ENCODE measurements at places on chromosomes 1 and 21. TPM values are rescaled to one million over a fixed set of nuclear protein-coding genes. Genes with fewer than 3 reads are reported as not detected.

RXFP4 gene
- total RNA-seq = not detected

INAVA gene
- total RNA-seq = 0.09 TPM

FGR gene
- 1.8 TPM for total RNA-seq

SLC30A1 gene
- total RNA-seq = 16.5 TPM

ADAM30 gene
- not detected for total RNA-seq

RGS2 gene
- total RNA-seq = 9.4 TPM

GRCh38 chr1:191508239-191508638, 650.0 kb upstream of the RGS18 start:
- DNase-seq = no peak

DNA sequence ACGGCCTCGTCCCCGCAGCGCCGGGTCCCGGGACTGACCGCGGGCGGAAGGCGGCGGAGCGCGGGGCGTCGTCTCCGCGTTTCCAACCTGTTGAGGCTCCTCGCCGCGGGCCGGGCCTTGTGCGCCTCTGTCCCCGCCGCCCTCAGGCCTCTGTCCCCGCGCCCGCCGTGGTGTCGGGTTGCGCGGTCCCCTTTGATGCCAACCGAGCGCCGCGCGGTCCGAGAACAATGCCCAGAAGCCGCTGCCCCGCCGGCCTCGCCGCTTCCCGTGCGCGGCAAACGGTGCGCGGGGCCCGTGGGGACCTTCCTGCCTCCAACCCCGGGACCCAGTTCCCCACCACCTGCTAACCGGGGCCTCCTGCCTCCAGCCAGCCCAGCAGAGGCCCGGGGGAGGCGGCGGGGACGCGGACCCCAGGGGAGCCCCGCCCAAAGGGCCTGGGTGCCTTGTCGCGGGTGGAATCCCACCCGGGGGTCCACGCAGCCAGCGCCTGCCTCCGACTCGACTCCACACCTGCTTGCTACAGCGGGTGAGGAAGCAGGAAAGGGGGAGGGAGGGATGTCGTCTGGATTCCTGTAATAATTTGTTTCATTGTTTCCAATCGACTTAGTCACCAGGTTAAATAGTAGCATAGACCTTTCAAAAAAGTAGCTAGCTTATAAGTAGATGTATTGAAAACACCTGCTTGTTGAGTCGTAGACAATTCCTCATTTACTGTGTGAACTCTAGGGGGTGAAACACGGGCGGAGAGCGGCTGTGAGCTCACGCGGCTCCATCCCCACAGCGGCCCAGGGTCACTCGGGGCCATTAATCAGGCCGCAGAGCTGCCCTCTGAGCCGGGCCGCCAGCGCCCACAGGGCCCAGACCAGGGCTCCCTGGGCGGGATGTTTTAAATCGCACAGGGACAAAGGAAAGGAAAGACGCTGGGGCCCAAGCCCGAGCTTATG, 1.1 kb downstream of the COL18A1 start:
- no peak for DNase-seq

GRCh38 chr1:165841582-165842017, 14.2 kb downstream of the UCK2 start:
- no peak for DNase-seq

DNA sequence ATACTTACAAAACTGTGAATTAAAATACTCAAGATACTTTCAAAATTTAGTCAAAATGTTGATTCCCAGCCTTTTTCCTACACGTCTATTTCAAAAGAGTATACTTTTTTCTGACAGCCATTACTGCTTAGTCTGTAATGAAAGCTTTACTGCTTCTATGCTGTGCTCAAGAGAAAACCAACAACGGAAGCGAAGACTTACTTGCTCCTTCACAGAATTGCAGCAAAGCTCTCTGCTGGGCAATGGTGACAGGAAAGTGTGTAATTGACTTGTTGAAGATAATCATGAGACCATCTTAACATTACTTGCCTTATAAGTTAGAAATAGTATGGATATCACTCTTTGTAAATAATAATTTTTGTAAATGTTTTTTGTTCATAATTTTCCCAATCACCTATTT, 1.7 kb upstream of the DYNLT5 start:
- no peak for DNase-seq

GRCh38 chr1:52554267-52554640, 1.4 kb upstream of the TUT4 start:
- DNase-seq = no peak

DNA sequence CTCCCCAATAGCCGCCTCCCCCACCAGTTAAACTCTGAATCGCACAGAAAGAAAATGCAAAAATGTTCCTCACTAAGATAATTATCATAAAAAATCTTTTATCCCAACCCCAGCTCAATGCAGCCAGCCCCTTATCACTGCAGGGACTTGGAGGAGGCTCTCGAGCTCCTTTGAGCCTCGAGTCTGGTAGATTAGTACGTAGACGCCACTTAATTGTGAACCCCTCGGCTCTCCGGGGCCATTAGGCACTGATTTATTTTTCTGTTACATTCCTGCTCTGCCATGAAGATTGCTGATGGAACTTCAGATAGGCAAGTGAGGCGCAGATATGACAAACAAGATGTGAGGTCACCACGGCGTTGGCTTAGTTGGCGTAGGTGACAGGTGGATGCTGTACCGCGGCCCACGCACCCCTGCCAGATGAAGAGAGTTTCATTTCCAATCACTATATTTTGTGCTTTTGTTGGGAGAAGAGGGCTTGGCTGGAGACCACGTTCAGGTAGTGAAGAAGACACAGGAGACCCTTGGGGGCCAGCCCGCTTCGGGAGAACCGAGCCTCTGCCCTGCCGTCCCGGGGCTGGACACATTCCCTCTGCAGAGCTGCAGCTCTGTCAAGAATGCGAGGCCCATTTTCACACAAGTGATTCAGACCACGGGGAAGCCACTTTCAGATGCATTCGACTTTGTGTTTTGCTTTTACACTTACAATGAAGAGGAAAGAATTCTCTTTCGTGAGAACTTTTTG, 55.9 kb upstream of the ARHGEF16 start:
- no peak for DNase-seq

DNA sequence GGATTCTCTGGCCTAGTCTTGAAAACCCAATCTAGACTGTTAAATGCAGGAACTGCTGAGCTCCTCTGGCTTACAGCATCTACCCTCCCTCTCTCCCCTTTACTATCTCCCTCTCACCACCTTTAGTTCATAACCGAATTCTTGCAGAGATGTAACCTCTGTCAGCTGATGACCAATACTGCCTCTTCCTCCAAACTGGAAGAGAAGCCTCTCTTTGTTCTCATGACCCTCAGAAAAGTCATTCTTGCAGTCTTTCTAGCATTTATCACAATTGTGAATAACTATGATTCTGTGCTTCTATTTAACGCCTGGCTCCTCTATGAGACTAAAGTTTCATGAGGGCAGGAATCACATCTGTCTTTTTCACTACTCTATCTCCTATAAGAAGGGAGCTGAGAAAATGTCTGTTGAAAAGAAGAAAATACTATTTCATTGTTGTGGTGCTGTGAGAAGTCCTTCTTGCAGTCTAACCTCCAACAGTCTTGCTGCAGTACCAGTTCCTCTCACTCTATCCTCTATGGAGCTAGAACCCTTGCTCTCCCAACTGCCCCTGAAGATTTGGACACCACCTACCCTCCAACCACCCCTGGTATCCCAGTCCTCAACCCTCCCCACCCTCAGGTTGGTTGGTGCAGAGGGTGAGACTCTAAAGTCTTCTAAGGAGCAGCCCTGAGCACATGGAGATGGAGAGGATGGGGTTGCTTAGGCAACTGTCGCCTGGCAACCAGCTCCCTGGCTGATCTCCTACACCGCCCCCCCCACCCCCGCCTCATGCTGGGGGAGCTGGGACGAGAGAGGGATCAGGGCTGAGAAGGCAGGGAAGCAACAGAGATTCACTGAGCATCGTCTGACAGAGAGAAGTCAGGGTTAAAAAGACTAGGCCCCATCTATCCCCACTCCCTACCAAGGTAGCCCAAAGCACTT, 13.9 kb downstream of the MEF2D start:
- no peak for DNase-seq

DNA sequence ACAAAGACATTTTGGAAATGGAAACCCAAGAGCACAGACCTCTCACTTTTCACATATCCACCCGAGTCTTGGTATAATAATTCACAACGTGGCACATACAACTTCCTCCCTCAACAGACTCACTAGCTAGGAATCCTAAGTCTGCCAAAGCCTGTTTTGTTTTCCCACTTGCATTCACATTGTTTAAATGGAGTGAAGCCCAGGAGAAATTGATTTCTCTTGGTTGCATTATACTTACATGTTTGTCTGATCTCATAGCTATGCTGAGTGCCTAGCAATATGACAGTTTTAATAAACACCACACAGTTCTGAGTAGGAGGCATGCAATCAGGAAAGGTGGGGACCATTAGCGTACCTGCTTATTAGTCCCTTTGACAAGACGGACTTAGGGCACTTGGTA, 348.6 kb upstream of the ADGRL4 start:
- no peak for DNase-seq

DNA sequence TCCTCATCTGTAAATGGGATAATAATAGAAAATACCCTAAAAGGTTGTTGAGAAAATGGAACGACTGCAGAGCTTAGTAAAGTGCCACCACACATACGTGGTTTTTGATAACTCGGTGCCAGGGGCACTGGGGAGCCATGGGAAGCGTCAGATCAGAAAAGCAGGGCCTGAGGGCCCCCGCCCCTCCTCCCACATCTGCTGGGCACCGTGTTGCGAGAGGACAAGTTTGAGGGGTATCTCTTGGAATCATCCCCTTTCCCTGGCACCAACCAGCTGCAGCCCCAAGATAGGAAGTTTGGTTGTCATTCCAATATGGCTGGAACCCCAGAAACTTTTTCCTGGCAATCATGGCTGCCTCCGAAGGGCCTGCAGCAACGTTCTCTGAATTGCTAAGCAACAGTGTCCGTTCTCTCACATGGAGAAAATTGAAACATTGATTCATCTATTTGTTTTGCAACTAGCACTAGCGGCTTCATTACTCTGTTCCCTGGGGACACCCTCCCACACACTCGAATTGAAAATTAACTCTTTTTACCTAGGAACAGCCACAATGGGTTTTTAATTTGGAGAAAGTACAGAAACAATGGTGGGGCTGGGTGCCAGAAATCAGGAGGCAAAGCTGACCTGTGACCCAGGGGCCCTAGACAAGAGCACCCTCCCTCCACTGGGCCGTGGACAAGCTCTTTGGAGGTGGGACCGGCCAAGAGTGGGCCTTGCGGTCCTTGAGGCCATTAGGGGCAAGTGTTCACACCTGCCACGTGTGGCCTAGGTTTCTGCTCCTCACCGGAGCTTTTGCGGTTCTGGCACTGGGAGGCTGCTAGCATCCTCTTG, 190.0 kb upstream of the VAMP3 start:
- no peak for DNase-seq

DNA sequence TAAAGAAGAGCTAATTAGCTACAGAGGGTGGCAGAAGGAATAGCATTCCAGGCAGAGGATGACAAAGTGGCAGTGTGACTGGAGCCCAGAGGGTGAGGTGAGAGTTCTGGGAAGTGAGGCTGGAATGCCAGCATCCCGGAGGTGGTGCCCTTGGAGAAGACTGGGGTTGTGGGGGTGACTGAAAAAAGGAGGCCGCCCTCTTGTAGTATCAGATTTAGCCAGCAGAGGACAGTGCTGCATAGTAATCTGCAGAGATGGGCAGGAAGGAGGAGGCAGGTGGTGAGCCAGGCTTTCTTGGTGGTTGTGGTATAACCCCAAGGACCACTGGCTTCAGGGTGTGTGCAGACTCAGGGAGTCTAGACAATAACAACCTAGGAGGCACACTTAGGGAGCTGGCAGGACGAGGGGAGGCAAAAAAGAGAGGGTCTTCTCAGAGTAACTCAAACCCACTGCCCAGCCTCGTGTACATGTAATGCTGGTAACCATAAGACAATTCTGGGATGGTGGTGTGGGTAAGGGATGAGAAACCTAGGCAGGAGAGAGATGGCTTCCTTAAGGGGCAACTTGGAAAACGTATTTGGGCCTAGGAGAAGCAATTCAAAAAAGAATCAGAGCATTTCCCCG, 30.5 kb downstream of the MROH7 start:
- DNase-seq = peak; percentile 55

GRCh38 chr1:43068911-43069310, 103.2 kb downstream of the EBNA1BP2 start:
- no peak for DNase-seq

DNA sequence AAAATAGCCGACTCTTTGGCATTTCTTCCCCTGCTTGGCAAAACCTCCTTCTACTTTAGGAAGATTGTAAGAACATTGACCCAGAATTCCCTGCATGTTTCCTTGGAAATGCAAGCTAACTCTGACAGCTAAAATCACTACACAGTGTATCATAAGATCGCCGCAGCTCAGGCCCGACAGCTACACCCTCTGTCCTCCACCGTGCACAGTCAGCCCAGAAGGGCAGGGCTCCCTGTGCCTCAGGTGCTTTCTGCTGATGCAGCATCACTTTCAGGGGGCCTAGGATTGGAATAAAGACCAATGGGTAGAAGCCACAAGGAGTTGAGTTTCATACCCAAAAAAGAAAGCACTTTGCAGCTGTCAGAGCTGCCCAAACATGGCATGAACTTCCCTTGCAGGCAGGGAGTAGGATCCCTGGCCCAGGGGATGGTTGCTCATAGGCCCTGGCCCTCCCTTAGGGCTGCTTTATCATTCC, 145.3 kb downstream of the SEC16B start:
- no peak for DNase-seq

DNA sequence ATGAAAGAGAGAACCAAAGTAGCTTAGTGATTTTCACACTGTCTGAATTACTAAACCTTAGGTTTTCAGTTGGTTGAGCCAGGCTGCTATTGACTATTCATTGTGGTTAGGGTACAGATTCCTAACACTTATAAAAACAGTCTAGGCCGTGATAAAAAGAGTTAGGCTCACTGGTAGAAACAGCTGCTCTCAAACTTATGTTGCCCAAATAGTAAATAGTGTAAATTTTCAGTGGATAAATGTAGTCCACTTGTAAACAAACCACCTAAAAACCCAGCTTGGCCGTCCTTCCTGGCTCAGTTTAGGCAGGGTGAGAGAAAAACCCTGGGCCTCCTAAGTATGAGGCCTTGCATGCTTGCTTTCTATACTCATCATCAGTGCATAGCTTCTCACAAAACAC, 34.9 kb downstream of the ARID1A start:
- DNase-seq = no peak

DNA sequence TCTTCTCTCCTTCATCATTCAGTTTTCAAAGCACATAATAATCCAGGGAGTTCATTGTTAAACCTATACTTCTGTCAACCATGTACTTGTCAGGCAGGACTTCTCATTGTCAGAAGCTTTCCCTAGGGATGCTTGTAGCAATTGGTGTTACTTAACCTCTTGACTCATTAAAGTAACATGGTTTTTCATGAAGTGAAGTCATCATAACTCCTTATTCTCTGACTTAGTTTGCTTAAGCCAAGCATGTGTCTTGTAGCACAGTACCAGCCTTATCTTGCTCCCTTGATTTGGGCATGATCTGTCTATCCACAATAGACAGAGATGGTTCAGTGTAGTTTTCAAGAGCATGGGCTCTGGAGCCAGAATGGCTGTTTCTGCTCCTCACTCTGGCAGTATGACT, 45.3 kb downstream of the LRIG2 start:
- no peak for DNase-seq

DNA sequence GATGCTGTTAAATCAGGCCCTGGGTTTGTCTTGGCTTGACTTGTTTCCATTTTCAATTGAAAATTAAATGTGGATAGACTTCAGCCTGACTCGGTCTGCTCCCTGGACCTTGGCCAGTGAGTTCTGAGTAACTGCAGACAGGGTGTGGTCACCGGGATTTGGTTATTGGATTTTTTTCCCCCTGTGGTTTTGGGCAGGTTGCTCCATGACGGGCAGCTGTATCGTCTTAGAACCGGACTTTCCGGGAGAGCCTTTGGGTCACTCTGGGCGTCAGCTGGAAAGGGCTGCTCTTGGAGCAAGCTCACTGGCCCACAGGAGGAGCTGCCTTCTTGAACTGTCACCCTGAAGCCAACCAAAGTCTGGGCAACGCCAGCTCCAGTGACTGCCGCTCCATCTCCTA, 75.0 kb downstream of the CLIC6 start:
- no peak for DNase-seq
